ENCODE measurements at places on chromosomes 12 and 14. TPM values are rescaled to one million over a fixed set of nuclear protein-coding genes. Genes with fewer than 3 reads are reported as not detected.

Gene DEGS2
- 0.34 TPM for total RNA-seq

Gene PPFIA2
- 31.1 TPM for total RNA-seq

Gene MYF5
- total RNA-seq: not detected

Gene EPYC
- total RNA-seq: not detected

Gene OTX2
- 18.8 TPM for total RNA-seq

Gene AQP6
- 0.37 TPM for total RNA-seq

Gene MTHFD1
- 33.0 TPM for total RNA-seq

All from glutamatergic neuron (in vitro differentiated cells).